Posterior vena cava (tissue), 2 donors: ENCODE measurements at places on chromosomes 16 and 17. TPM values are rescaled to one million over a fixed set of nuclear protein-coding genes. Genes with fewer than 3 reads are reported as not detected.

- no peak for DNase-seq
These were observed 1.9 kb downstream of the OR1F1 start for GRCh38 chr16:3189869-3190268.

GRCh38 chr17:12613566-12613965 lies 52.1 kb upstream of the MYOCD start:
- DNase-seq = no peak

DNA sequence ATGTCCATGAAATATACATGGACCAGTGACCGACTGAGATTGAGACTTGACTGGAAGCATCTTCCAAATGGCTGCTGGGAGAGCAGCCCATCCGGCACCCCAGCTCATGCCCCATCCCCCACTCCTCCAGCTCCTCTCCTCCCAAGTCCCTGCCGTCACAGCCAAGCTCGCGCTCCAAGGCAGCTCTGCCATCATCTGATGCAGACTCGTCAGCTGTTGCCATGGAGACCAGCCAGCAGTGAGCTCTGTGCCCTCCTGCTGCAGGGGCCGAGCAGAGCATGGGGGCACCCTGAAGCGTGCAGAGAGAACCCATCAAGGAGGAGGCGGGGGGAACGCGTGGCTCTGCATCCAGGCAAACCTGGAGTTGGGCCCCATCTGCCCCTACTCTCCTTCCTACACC lies 74.5 kb upstream of the TNRC6C start:
- DNase-seq = no peak

DNA sequence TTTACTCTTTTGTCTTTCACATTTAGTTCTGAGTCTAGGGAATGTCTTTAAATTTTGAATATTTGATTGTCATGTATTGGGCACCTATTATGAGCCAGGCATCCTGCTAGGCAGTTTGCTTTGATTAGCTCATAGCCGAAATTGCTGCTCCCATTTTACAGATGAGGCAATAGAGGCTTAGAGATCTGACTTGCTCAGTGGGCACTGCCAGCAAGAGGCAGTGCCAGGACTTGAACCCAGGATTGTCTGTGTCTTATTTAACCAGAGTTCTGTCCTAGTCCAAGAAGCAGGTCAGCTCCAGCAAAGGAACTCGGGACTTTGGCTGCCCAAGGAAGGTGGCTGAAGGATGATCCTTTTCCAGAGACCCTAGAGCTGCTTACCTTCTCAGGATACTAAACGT lies 24.5 kb downstream of the BEAN1 start:
- no peak for DNase-seq

DNA sequence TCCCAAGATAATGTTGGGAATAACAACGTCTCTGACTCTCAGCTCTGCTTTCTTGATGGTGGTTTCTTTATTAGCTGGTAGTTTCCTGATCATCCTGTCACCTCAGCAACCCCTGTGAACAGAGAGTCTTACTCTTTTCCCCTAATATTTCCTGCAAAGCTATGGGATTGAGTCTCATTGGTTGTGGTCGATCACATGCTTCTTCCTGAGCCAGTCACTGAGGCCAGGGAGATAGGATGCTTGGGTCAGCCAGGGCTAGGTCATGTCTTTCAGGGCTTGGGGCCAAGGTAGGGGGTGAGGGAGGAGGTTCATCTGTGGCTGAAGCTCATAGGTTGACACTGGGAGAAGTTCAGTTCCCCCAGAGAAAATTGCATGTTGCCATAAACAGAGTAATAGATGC lies 114.3 kb downstream of the ABCC1 start:
- DNase-seq = no peak

- DNase-seq = no peak
These were observed 44.7 kb downstream of the TMEM132E start for GRCh38 chr17:34623856-34624766.

DNA sequence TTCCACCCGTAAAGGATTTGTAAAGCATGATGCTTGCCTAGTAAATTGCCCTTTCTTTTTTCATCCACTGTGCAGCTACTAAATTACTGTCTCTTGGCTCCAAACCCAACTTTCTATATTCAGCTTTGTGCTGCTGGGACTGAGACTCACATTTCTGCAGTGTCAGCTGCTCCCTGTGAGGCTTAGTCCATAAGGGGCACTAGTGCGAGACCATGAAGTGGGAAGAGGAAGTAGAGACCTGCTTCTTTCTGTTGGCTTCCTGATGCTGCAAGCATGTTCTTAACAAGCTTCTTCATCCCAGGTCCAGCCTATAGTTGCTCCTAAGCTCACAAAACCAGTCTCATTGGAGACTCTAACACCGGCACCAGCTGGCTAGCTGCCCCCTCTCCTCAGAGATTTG lies 74.9 kb upstream of the HS3ST2 start:
- no peak for DNase-seq

GRCh38 chr16:56547120-56547948 lies 17.5 kb upstream of the MT4 start:
- DNase-seq = no peak

GRCh38 chr16:84055366-84055765 lies 12.8 kb upstream of the SLC38A8 start:
- peak; percentile 58 for DNase-seq

GRCh38 chr17:20304961-20305360 lies 162.4 kb downstream of the LGALS9B start:
- no peak for DNase-seq

DNA sequence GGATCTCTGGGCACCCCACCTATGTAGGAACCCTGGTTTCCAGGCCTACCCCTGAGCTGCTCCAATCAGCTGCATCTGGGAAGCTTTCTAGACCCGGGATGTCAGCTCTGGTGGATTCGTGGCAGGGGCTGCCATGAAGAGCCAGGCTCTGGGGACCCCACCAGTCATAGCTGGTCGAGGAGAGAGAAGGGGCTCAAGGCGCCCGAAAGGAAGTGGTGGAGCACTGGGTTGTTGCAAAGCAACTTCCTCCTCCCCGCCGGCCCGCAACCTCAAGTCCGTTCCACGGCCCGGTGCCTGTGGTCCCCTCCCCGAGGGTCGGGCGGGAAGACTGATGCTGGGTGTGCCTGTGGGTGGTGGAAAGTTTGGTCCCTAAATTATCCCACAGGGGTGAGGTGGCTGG lies 10.2 kb downstream of the TBKBP1 start:
- peak; percentile 80 for DNase-seq

- no peak for DNase-seq
These were observed 26.6 kb downstream of the MGAT5B start for GRCh38 chr17:76894842-76895241.

DNA sequence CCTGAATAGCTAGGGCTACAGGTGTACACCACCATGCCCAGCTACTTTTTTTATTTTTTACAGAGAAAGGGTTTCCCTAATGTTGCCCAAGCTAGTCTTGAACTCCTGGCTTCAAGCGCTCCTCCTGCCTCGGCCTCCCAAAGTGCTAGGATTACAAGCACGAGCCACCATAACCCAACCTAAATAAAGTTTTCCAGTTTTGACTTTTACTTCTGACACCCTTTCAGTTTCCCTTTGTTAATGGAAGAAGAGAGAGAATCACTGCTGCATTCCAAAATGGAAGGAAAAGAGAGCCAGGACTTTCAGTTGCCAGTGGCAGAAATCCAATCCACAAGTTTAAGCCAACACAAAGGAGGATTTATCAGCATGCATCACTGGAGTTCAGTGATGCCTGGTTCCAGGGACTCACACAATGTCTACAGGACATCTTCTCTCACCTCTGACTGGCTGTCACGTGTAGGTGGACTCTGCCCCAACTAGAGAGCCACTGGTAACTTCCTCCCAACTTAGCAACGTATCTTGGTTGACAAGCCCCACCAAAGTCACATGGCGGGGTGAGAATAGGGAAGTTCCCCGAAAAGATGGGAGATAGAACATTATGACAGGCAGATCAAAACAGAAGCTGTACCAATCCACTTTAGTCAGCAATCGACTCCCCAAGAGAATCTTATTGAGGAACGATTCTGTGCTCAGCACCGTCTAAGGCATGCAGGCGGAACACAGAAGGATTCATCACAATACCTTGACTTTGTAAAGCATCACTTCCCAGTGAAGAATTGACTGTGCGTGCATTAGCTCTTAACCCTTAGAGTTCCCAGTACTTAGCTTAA lies 46.5 kb downstream of the GAS7 start:
- peak; percentile 49 for DNase-seq

- no peak for DNase-seq
These were observed 8.1 kb downstream of the ANKRD11 start for GRCh38 chr16:89482150-89482816.

DNA sequence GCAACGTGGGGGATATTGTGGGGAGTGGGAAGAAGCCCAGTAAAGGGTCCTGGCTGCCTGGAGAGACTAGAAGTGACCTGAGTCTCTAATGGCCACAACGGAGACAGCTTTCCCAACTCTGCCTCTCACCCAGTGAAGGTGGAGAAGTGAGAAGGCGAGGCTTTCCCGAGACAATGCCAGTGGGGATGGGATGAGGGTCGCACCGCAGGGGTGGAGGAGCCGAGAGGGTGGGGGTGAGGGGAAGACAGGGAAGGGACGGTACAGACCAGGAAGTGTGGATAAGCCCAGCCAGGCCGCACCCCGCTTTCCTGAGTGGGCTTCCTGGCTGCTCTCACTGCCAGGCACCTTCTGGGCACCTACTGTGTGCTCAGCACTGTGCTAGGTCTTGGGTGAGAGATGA lies 7.5 kb upstream of the SPPL2C start:
- no peak for DNase-seq

DNA sequence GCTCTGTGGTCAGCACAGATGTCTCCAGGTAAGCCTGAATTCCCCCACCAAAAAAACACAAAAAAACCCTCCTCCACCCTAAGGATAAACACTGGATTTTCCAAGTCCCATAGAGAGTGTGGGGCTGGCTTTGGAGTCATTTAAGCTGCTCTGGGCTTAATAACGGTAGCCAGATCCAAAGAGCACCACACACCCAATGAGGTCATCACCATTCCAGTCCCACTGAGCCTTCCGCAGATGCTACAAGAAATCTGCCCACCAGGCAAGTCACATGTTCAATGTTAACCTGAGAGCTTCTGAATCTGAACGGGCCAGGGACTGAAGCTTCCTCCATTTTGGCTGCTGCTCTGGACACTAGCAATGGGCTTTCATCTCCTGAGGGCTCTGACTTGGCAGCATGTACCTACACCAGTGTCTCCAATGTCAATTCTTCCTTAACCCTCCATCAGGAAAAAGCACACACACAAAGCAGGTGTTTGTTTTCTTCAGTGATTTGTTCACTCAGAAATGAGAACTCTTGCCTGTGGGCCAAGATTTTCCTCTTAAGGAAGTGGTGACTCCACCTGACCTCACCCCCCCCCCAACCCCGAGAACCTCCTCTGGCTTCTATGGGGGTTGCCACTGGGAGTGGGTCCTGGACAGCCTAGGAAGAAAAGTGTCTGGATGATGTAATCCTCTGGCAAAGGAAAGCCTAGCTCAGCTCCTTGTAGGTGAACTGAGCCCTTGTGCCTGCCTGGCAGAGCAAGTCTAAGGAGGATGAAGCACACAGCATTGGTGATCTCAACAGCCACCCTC lies 220.1 kb downstream of the FOXL1 start:
- no peak for DNase-seq

Gene C16orf82
- total RNA-seq = not detected

Gene NOXO1
- not detected for total RNA-seq

Gene KRTAP3-1
- total RNA-seq = not detected

Gene PPP4C
- total RNA-seq = 40.0 TPM

Gene KRT23
- 0.37 TPM for total RNA-seq

Gene CRYBA1
- not detected for total RNA-seq

Gene WNT9B
- total RNA-seq = 1.8 TPM

Gene TBX4
- not detected for total RNA-seq

Gene PLEKHM1
- total RNA-seq = 45.3 TPM
